ENCODE measurements at places on chromosomes 3 and 15.

GRCh38 chr3:98012979-98013378 is 22.1 kb downstream of the GABRR3 start:
- no peak overlapping the region for H3K27ac ChIP-seq
- peaks cover 18% of the 10 kb centered on the region for H3K4me1 ChIP-seq
- H3K4me3 ChIP-seq: no peak overlapping the region
- H3K27me3 ChIP-seq: no peaks in the 10 kb centered on the region
- DNase-seq: no peak

DNA sequence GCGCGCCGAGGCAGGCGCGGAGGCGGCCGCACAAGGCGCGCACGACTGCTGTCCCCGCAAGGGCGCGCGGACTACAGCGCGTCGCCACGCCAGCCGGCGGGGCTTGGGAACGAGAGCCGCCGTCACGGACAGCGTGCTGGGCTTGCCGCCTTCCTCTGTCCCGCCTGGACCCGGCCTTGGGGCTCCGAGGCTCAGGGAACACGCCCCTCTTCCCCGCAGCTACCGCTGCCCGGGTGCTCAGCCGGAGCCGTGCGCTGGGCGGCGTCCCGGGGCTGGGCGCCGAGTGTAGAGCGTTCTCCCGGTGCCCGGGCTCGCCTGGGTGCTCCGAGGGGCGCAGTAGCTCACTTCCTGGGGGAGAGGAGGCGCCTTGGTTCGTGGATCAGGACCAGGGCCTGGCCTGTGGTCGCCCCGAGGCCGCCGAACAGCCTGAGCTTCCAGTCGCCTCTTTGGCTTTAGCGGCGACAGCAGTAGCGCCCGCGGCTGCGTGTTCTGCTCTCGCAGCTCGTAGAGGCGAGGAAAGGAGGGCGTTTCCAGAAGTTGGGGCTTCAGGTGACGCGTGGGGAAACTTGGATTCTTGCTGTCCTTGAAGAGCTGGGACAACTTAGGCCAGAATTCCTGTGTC is 226.7 kb upstream of the C2CD4B start:
- H3K4me3 ChIP-seq: peak overlapping the region; percentile 94
- peak; percentile 34 for DNase-seq
- H3K36me3 ChIP-seq: no peaks in the 10 kb centered on the region
- H3K27ac ChIP-seq: peak overlapping the region; percentile 92

GRCh38 chr15:100763835-100764750 is 115.5 kb upstream of the ALDH1A3 start:
- peak; percentile 33 for DNase-seq
- no peak overlapping the region for H3K4me3 ChIP-seq
- H3K4me1 ChIP-seq: peaks cover 25% of the 10 kb centered on the region
- no peaks in the 10 kb centered on the region for H3K36me3 ChIP-seq
- H3K27me3 ChIP-seq: peaks cover 16% of the 10 kb centered on the region
- H3K27ac ChIP-seq: no peak overlapping the region

DNA sequence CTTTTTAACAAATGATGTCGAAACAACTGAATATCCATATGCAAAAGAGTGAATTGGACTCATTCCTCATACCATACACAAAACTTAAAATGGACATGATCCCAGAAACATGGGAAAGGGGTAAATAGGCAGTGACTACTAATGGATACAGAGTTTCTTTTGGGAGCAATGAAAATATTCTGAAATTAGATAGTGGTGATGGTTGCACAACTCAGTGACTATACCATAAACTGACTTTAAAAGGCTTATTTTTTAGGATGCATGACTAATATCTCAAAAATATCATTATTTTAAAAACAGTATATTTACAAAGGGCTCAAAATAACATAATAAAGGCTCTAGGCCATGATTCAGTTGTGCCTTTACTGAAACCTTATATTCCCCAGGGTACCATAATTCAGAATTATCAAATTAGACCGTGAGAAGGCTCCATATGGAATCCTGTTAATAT is 16.3 kb upstream of the ATP13A3 start:
- H3K27ac ChIP-seq: no peak overlapping the region
- H3K4me1 ChIP-seq: peaks cover 11% of the 10 kb centered on the region
- no peaks in the 10 kb centered on the region for H3K27me3 ChIP-seq
- H3K4me3 ChIP-seq: no peak overlapping the region
- no peak for DNase-seq

DNA sequence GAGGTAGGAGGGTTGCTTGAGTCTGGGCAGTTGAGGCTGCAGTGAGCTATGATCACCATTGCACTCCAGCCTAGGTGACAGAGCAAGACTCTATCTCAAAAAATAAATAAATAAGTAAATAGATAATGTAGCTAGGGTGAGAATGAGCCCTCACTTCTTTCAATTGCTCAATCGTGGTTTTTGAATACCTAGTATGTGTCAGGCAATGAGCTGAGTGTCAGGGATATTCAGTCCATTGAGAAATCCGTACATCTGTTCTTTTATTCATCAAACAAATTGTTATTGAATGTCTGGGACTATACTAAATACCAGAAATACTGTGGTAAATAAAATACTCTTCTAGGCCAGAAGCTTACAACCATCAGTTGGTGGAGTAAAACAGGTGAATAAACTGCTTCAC is 6.2 kb upstream of the ZNF148 start:
- H3K36me3 ChIP-seq: no peaks in the 10 kb centered on the region
- peaks cover 2% of the 10 kb centered on the region for H3K27me3 ChIP-seq
- DNase-seq: no peak
- H3K4me3 ChIP-seq: no peak overlapping the region
- peaks cover under 1% of the 10 kb centered on the region for H3K4me1 ChIP-seq

DNA sequence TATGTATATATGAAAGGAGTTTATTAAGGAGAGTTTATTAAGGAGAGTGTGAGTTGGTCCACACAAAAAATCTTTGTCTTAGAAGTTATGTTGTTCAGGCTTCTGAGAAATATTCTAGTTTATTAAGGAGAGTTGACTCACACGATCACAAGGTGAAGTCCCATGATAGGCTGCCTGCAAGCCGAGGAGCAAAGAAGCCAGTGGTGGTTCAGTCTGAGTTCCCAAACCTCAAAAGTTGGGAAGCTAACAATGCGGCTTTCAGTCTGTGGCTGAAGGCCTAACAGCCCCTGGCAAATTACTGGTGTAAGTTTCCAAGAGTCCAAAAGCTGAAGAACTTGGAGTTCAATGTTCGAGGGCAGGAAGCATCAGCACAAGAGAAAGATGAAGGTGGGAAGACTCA is 42.4 kb upstream of the DAZL start:
- H3K27me3 ChIP-seq: peaks cover 2% of the 10 kb centered on the region
- no peak for DNase-seq
- H3K4me3 ChIP-seq: no peak overlapping the region
- no peak overlapping the region for H3K27ac ChIP-seq

All from mesothelial cell of epicardium (in vitro differentiated cells).